NCI-H446 treated with DMSO at 0.1 percent for 48 hours (cell line): ENCODE measurements at places on chromosomes 2 and 18.

GRCh38 chr18:75170916-75171315, 38.0 kb downstream of the PTGR3 start:
- no peak for DNase-seq

GRCh38 chr2:72191441-72191840, 43.8 kb upstream of the CYP26B1 start:
- DNase-seq: no peak

DNA sequence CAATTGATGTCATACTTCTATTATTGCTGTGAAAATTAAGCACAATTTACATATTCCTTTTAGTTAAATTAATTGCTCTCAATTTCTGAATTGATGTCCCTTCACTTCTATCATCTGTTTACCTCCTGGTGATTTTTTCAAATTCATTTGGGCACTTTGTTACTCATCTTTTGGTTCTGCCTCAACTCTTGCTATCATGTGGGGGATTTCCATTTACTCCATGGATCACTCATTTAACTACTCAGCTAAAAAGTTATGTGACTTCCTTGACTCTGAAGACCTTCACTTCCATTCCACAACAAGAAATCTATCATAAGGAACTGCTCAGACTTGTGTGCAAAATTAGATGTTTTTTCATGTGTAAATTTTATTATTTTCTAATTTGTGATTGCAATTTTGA, 126.2 kb downstream of the EHBP1 start:
- DNase-seq: no peak

DNA sequence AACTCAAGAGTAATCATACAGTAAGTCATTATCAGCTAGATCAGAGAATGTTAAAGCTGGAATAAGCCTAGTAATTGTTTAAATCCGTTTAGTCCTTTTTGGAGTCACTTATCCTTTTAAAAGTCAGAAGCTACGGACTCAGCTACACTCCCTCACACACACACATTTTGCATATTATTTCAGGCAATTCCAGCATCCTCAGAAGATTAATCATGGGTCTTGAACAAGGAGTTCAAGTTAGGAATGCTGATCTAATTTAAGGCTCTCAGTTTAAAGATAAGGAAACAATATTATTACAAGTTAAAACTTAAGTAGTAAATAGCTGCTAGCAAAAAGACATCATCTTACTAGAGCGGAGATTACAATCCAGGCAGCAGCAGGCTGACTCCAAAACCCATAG, 74.3 kb downstream of the GTF3C3 start:
- DNase-seq: no peak

GRCh38 chr2:16268301-16269000, 328.1 kb downstream of the MYCN start:
- DNase-seq: no peak

GRCh38 chr2:74021407-74021755, 36.7 kb downstream of the TET3 start:
- DNase-seq: no peak

- no peak for DNase-seq
Measured at GRCh38 chr18:68679528-68679927, 35.4 kb downstream of the TMX3 start.

GRCh38 chr2:109382951-109383350, 230.8 kb downstream of the SEPTIN10 start:
- peak; percentile 70 for DNase-seq

DNA sequence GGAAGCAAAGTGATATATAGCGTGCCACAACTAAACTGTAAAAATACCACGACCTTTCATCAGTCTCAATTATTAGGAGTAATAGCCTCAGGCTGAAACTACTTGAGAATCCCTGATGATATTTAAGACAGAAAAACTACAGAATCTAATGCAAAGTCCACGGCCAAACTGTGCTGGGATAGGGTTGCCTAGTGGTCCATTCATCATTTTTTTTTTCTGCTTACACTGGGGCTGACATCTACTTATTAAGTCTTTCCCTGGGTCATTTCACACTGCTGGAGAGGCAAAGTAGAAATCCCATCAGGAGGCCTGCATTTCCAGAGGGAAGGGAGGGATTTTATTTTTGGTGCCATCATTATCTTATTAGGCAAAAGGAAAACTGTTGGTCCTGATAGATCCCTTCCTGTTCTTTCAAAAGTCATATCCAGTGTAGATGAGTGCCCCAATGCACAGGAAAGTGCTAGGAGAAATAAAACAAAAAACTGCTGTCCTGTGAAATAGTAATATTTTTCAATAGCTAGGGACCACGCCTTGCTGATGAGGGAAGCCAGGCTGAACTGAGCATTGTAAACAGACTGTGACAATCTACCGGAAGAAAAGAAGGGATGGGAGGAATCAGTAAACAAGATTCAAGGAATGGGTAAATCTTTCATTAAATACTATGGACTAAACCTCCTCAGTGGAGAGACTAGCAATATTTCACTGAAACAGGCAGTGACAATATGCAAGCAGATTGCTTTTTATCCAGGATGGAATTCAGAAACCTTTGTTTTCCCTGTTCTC, 644.3 kb downstream of the IRS1 start:
- DNase-seq: no peak

DNA sequence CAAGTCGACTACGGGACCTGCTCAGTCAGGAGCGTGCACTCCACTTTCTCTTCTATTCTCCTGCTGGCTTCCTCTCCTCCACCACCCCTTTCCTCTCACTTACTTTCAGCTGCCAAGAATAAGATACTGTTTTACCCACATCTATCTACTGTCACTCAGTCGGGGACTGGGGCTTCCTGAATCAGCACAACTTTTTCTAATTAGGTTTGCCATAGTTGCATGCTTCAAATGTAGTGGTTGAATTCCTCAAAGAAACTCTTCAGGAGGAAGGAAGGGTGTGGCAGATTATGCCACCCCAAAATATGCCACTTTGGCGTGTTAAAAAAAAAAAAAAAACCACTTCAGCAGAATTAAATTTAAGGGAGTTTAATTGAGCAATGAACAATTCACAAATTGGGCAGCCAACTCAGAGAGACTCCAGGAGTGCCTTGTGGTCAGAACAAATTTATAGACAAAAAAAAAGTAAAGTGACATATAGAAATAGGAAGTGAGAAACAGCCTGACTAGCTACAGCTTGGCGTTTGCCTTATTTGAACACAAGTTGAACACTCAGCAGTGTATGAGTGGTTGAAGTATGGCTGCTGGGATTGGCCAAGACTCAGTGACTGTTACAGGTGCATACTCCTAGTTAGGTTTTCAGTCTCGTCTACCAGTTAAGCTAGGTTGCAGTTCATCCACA, 32.5 kb upstream of the RMDN2 start:
- DNase-seq: no peak

DNA sequence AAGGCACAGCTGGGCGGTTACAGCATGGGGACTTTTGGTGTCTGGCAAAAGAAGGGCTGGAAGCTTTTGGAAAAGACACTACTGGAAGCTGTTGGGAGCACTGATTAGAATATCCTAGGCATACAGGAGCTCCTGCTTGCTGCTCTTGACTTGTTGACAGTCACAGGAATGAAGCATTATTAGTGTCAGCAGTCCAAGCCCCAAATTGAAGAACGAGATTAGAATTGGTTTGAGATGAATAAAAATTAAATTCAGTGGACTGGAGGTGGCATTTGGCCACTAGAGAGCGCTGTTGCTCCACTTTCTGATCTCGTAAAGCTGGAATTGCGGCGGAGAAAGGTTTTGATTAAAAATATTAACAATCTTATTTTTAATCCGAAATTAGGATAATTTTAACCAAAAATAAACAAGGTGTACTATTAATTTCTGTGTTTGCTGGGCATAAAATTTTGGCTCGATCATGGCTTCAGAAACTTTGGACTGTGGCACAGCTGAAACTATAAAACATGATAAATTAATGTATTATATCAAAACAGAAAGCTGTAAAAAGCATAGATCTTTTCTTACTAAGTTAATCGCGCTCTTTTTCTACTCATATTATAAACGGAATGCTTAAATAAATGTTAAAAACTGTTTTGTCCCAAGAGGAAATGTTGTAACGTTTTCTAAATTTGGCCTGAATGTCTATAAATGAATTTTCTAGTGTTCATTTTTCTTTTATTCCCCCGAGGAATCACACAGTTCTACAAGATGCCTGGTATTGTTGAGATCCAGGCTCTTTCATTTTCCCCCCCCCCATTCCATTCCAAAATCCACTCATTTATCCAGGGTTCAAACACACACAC, 2.4 kb upstream of the HOXD8 start:
- DNase-seq: peak; percentile 21

DNA sequence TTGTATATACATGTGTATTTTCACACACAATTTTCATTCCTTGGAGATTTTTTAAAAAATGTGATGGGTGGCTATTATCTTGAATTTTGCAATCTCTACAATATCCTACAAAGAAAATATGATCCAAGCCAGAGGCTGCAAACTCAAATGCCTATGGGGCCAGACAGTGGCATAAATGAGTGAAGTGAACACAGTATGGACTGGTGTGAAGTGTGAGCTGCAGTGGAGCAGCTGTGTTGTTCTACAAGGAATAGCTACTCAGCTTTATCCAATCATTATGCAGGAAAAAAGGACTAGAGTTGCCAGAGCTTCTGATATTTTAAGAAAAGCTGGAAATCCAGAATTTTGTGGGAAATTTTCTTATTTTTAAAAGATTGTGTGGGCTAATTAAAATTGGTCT, 62.1 kb downstream of the ARHGEF33 start:
- no peak for DNase-seq

GRCh38 chr2:127128445-127128904, 21.5 kb upstream of the BIN1 start:
- DNase-seq: no peak

DNA sequence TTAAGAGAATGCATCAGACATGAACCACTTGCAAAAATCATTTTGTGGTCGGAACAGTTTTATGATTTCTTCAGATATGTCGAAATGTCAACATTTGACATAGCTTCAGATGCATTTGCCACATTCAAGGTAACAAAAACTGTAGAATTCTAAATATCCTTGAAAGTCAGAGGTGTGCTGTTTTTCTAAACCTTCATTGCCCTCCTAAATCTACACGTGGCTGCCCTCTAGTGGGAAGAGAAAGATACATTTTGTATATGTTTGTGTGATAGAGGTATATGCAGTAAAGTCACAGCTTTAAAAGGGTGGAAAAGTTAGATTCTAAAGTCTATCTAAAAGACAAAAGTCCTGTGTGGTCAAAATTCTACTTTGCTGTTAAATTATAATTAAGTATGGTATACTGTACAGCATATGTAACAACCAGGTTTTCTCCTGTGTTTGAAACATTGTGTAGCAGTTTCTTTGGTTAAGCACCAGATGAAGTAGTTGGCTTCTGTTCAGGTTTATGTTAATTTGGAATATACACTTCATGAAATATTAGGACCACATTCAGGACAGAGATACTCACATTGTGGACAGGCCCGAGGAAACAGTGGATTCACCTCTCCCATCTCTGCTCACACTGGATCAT, 65.9 kb upstream of the ITM2C start:
- no peak for DNase-seq

GRCh38 chr2:147649998-147650397, 194.8 kb upstream of the ACVR2A start:
- peak; percentile 27 for DNase-seq

GRCh38 chr2:172101821-172102390, 794 bp downstream of the DLX2 start:
- DNase-seq: no peak

- DNase-seq: no peak
Measured at GRCh38 chr2:214747992-214748391, 61.5 kb downstream of the BARD1 start.

- DNase-seq: no peak
Measured at GRCh38 chr2:61443342-61444041, 27.4 kb downstream of the USP34 start.

- no peak for DNase-seq
Measured at GRCh38 chr18:34806527-34806926, 96.4 kb downstream of the DTNA start.

DNA sequence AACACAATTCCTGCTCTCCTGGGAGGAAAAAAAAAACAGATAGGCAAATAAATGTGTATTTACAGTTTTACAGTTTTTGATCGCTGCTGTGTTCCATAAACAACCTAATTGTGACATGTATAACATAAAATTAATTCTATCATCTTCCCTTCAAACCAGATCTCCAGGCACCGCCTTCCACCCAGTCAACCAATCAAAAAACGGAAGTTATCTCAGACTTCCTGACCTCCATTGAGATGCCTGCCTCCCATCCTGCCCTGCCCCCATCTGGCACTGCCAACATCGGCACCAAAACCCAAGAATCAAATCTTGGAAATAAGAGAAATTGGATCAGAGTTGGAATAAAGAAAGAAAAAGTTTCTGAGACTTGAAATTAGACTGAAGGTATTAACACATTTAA, 3.1 kb upstream of the RIOK3 start:
- DNase-seq: no peak

- DNase-seq: no peak
Measured at GRCh38 chr2:191025135-191025534, 11.2 kb upstream of the STAT1 start.

GRCh38 chr2:128593879-128594650, 275.4 kb upstream of the HS6ST1 start:
- no peak for DNase-seq

GRCh38 chr18:44673256-44673880, 7.3 kb upstream of the SETBP1 start:
- no peak for DNase-seq

DNA sequence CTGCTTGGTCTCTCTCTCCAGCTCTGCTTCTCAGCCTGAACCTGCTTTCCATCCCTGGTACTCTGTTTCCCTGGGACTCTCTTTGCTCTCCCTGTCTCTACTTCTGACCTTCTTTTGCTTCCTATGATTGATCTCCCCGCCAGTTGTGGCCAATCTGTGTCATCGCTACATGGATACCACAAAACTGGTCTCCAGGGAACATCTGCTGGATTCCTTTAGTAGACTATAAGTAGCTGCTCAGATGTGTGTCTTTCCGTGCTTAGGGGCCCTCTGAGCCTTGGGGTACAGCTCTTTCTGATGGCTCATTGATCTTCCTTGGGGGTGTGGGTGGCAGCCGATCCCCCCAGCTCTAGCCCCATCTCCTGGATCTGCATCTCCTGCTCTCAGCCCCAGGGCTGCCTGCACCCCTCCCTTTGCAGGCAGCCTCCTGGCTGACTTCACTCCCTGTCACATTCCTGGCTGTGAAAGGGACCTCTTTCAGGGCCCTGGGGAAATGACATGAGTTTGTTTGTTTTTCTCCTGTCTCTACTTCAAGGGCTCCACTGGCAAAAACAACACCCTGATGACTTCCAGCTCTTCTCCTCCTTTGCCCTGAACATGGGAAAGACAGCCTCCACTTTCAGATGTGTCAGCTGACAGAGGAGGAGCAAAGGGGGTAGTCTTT, 333.7 kb downstream of the CYP26B1 start:
- no peak for DNase-seq

- DNase-seq: no peak
Measured at GRCh38 chr18:34710458-34710914, 388 bp downstream of the DTNA start.

- DNase-seq: no peak
Measured at GRCh38 chr2:71001981-71002570, 7.4 kb upstream of the TEX261 start.

GRCh38 chr18:21747764-21748693, 7.4 kb downstream of the MIB1 start:
- DNase-seq: no peak

GRCh38 chr2:69993708-69994107, 32.3 kb upstream of the ASPRV1 start:
- no peak for DNase-seq

GRCh38 chr18:23992941-23993280, 21.6 kb upstream of the TTC39C start:
- no peak for DNase-seq
